ENCODE measurements at places on chromosomes 5 and 9. TPM values are rescaled to one million over a fixed set of nuclear protein-coding genes. Genes with fewer than 3 reads are reported as not detected.

The DMRT3 gene
- total RNA-seq: not detected

DNA sequence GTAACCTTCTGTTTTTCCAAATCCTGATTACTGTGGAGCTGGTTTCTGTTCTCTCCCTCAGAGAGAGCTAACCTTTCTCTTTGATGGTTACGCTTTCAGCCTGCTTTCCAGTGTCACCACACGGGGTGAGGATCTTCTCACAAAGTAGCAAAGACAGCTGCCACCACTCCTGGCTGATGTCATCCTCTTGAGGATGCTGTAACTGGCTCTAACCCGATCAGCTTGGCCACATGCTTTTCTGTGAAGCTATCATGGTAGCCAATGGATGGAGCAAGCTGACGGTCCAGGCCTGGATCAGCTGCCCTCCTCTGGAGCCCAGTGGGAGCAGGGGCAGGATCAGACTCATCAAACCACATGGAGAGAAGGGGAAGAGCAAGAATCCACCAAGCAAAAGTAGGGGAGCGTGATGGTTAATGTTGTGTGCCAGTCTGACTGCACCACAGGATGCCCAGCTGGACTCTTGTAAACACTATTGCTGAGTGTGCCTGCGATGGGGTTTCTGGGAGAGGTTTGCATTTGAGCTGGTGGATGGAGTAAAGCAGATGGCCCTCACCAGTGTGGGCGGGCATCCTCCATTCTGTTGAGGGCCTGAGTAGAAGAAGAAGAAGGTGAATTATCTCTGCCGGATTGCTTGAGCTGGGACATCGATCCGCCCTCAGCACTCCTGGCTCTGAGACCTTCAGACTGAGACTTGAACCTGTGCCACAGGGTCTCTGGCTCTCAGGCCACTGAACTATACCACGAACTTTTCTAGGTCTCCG lies 26.8 kb upstream of the ZNF354A start:
- H3K36me3 ChIP-seq: no peaks in the 10 kb centered on the region
- H3K27me3 ChIP-seq: no peaks in the 10 kb centered on the region
- H3K4me3 ChIP-seq: no peak overlapping the region
- no peak for DNase-seq
- H3K27ac ChIP-seq: no peak overlapping the region

DNA sequence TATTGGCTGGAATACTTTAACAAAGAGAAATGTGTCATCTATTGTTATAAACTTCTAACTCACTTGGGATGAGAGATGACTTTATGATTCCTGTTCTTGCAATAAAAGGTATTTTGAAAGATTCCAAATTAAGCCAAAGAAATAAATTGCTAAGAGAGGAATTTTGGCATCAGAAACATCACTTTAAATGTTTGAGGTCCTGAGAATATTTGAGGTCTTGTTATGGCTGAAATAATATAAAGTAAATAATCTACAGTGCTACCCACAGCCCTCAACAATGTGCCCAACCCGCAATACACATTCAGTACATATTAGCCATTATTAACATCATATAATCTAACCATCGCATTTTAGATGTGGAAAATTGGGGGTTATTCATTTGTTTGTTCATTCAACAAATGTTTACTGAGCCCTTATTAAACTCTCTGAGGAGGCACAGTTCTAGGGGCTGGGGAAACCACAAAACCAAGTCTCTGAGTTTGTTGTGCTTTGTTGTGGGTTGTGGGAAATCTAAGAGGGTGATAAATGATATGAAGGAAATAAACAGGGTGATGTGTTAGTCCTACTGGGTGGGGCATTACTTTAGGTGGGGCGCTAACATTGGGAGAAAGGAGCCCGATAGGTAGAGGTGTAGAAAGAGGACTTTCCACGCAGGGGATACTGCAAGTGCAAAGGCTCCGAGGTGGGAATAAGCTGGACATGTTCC lies 135.2 kb upstream of the CLINT1 start:
- H3K4me1 ChIP-seq: no peaks in the 10 kb centered on the region
- DNase-seq: no peak
- H3K4me3 ChIP-seq: no peak overlapping the region
- peaks cover 30% of the 10 kb centered on the region for H3K27me3 ChIP-seq
- no peaks in the 10 kb centered on the region for H3K36me3 ChIP-seq

- H3K36me3 ChIP-seq: peaks cover 98% of the 10 kb centered on the region
- no peaks in the 10 kb centered on the region for H3K27me3 ChIP-seq
- peaks cover 30% of the 10 kb centered on the region for H3K4me1 ChIP-seq
Measured at GRCh38 chr9:137744632-137745183, 125.9 kb downstream of the EHMT1 start.

- H3K27me3 ChIP-seq: no peaks in the 10 kb centered on the region
- no peak for DNase-seq
- H3K4me3 ChIP-seq: no peak overlapping the region
- no peaks in the 10 kb centered on the region for H3K36me3 ChIP-seq
- no peaks in the 10 kb centered on the region for H3K4me1 ChIP-seq
- H3K27ac ChIP-seq: no peak overlapping the region
Measured at GRCh38 chr5:22372376-22372775, 480.8 kb downstream of the CDH12 start.

DNA sequence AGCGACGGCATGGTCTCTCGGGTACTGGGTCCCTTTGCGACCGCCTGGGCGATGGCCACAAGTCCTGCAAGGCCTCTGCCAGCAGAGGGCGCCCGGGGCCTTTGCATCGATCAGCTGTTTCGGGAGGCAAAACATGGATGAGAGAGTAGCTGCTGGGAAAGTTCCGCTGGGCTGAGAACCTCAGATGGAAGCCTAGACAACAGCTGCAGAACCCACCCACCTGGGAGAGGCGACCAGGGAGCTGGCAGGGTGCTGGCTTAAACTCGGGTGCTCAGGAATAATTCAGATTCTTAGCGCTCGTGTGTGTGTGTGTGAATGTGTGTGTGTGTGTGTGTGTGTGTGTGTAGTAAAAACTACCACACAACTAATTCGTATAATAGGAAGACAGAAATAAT lies 50.0 kb downstream of the TRIM32 start:
- H3K4me1 ChIP-seq: no peaks in the 10 kb centered on the region
- H3K27me3 ChIP-seq: no peaks in the 10 kb centered on the region
- no peak overlapping the region for H3K27ac ChIP-seq
- H3K4me3 ChIP-seq: no peak overlapping the region
- peak; percentile 86 for DNase-seq

DNA sequence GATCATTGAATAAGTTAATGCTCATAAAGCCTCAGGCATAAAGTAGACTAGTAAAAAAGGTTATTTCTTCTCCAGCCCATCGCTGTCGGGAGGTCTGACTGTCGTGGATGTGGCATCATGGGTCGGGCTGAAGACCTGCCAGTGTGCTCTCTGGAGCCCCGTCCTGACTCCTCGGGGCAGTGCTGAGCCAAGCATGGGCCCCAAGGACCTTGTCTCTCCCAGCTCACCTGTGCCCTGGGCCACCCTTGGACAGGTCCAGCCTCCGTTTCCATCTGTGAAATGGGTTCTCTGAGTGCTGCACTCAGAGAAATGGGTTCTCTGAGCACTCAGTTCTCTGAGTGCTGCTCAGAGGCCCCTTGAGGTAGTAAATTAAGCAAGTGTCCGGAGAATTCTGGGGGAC lies 269.0 kb downstream of the GADD45G start:
- H3K4me3 ChIP-seq: no peak overlapping the region
- no peak overlapping the region for H3K27ac ChIP-seq
- H3K36me3 ChIP-seq: no peaks in the 10 kb centered on the region
- DNase-seq: peak; percentile 46
- no peaks in the 10 kb centered on the region for H3K27me3 ChIP-seq
- H3K4me1 ChIP-seq: no peaks in the 10 kb centered on the region

The MYMK gene
- total RNA-seq: not detected

GRCh38 chr9:89036383-89036782 lies 45.1 kb downstream of the S1PR3 start:
- no peak overlapping the region for H3K4me3 ChIP-seq
- no peaks in the 10 kb centered on the region for H3K36me3 ChIP-seq
- no peak overlapping the region for H3K27ac ChIP-seq
- no peak for DNase-seq
